ENCODE measurements at places on chromosomes 12 and 14.

DNA sequence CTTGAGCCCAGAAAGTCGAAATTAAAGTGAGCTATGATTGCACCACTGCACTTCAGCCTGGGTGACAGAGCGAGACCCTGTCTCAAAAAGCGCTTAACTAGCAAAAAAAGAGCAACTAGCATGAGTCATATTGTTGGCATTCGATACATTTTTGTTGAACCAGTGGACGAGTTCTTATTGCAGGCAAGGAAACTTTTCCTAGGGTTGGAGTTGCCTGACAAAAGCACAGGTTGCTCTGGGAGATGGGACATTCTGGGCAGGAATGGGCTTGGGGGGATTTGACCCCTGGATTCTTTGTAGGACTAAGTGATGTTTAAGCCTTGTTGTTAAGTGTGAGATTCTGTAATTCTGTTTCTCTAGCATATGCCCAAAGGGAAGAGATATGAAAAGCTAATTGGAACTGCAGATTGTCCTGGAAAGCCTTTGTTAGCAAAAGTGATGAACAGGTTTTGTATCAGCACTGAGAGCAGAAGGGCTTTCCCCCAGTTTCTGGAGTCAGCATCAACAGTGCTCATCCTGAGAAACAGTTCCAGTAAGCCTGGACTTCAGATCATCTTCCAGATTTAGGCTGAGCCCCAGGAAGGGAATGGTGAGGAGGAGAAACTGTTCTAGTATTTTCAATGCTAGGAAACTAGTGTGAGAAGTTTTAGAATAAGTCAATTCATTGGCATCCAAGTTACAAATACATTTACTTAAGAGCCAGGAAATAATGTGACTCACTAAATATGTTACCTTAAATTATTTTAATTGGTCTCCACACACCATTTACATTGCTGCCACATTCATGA, 123.1 kb downstream of the SRGAP1 start:
- no peak for DNase-seq

GRCh38 chr12:3772380-3772779, 19.5 kb upstream of the CRACR2A start:
- DNase-seq = no peak

- DNase-seq = no peak
Measured at GRCh38 chr12:6323340-6323994, 13.0 kb downstream of the PLEKHG6 start.

- DNase-seq = no peak
Measured at GRCh38 chr14:105401699-105402098, 3.4 kb downstream of the TEX22 start.

DNA sequence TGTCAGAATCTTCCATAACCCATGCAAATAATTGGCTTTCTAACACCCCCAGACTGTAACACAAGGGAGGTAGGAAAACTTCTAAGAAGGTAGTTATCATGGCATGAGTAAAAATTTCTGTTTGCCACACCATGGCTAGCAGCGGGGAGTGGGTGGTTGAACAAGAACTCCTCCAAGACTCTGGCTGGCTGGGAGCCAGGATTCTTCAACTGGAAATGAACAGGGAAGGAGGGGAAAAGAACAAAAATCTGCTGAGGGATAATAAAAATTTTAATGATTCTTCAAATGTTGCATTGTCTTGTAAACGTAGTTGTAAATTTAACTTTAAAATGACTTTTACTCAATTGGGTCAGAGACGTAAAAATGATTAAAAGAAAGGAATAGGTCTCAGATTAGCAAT, 78.9 kb downstream of the AKAP6 start:
- DNase-seq = no peak

GRCh38 chr12:128675576-128675975, 148.2 kb downstream of the SLC15A4 start:
- no peak for DNase-seq

DNA sequence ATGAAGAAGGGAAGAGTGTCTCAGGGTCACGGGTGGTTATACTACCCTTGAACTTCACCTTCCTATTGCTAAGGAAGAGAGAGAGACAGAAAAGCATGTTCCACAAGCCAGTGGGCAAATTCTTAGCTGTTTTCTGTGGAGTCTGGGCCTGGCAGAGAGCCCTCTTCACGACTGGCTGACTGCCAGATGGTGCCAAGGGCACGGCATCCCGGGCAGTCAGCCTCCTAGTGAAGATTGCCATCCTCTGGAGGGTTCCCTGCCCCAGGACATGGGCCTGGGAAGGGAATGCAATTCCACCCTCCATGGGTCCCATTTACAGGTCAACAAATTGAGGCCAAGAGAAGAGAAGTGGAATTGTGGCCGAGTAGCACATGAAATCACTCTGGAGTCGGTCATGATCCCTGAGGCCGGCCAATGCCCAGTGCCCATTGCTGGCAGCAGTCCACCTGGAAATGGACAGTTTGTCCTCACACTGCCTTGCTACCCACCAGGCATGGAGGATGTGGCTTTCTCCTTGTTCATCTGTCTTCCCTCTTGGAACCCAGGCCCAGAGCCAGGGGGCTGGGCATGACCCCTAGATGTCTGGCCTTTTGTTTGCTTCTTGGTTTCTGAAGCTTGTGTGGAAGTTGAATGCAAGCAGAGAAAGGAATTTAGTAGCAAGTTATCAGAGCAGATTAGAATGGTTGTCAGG, 9.9 kb downstream of the TUNAR start:
- no peak for DNase-seq

DNA sequence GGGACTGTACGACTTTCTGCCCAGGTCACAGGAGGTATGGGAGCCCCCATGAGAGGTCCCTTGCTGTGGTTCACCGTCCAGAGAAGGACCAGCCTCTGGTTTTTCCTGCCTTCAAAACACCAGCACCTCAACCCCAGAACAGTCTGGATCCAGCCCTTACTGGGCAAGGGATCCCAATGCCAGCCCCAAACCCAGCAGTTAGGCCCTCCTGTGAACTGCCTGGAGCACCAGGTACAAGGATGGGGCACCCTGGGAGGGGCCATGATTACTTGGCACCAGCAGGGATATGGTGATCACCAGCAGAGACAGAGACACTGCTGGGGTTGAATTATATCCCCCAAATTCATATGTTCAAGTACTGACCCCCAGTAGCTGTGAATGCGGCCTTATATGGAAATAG, 20.0 kb downstream of the ANHX start:
- DNase-seq = no peak

- no peak for DNase-seq
Measured at GRCh38 chr12:131213896-131214442, 260.3 kb downstream of the ADGRD1 start.

DNA sequence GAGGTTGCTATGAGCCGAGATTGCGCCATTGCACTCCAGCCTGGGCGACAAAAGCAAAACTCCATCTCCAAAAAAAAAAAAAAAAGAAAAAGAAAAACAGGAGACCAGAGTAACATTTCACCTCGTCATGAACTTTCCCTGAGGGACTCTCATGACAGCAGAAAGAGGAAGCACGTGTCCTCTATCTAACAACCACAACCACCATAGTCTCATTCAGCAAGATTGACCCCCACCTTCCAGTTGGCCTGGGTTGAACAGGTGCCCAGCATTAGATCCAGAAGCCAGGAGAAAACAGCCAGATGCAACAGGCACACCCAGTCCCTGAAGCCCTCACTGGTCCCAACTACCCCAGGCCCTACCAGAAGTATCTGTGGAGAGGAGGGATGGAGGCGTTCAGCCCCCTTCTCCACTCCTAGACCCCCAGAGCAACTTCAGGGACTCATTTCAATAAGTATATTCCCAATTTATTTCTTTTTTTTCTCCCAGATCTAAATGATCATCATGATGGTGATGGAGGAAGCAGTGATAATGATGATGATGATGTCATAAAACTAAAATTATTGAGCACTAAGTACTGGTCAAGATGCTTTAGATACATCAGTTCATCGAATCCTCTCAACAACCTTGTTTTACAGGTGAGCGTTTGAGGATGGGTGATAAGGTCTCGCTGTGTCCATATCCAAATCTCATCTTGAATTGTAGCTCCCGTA, 235.0 kb downstream of the EFCAB11 start:
- DNase-seq = no peak

DNA sequence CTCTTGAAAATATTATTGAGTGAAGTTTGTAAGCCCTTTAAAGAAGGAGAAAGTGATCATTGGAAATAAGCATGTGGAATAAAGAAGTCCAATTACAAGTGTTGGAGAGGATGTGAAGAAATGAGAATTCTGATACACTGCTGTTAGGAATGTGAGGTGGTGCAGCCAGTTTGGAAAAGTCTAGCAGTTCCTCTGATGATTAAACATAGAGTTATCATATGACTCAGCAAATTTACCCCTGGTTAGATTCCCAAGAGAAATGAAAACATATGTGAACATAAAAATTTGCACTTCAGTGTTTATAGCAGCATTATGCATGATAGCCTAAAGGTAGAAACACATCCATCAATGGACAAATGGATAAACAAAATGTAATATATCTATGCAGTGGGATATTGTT, 319.9 kb downstream of the AEBP2 start:
- no peak for DNase-seq

- DNase-seq = no peak
Measured at GRCh38 chr12:107490010-107490409, 195.6 kb upstream of the PWP1 start.

- no peak for DNase-seq
Measured at GRCh38 chr14:29459969-29460560, 467.6 kb downstream of the PRKD1 start.

DNA sequence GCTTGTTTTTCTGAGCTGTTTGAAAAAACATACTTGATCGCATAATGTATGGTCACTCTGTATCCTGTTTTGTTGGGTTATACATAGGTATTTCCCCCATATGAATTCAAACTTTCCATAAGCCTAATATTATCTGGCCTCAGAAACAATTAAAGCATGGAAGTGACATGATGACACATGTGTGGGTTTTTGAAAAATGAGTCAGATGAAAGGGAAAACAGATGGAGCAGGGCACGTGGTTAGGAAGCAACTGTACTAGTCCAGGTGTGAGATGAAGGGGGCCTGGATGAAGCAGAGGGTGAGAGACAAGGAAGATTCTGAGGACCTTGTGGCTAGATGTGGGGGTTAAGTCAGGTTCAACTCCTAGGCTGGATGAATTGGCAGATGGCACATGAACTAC, 92.7 kb upstream of the DNM1L start:
- DNase-seq = no peak

DNA sequence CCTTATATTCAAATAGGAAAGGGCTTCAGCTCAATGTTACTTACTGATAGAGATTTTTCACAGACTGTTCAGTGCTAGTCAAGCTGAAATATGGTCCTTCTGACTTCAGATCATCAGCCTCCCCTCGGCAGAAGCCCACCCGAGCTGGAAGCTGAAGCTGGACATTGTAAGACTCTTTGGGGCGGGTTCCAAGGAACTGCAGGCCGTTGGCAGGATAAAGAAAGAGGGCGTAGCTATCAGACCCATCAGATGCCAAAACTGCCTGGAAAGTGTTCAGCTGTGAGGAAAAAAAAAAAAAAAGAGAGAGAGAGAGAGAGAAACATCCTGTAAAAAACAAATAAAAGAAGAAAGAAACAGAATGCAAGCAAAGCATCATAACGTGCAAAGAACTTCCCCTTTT, 8.8 kb downstream of the NID2 start:
- no peak for DNase-seq
